ENCODE measurements at places on chromosomes 7 and 10.

DNA sequence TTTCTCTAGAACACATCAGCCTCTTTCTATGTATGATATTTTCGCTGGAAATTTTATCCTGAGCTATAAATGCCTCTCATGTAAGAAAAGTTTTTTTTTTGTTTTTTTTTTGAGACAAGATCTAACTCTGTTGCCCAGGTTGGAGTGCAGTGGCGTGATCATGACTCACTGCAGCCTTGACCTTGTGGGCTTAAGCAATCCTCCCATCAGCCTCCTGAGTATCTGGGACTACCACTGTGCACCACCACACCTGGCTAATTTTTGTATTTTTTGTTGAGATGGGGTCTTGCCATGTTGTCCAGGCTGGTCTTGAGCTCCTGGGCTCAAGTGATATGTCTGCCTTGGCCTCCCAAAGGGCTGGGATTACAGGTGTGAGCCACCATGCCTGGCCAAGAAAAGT, 80.4 kb downstream of the ADK start:
- DNase-seq = no peak

DNA sequence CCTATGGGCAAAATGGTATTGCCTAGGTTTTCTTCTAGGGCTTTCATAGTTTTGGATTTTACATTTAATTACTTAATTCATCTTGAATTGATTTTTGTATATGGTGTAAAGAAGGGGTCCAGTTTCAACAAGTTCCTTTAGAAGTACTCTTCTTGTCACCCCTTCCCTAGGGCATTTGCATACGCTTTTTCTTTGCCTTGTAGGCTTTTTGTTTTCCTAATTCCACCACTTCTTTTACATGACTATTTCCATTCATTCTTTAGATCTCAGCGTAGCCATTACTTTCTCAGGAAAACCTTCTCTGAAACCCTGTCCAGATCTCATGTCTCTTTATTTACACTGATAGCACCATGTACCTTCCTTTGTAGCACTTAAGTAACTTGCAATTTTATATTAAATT, 648.6 kb downstream of the XPNPEP1 start:
- no peak for DNase-seq

- no peak for DNase-seq
Observed at GRCh38 chr10:101763141-101763846, 12.6 kb downstream of the FGF8 start.

- no peak for DNase-seq
Observed at GRCh38 chr7:154372011-154372601, 319.9 kb downstream of the DPP6 start.

GRCh38 chr7:70778585-70778984, 353.4 kb upstream of the GALNT17 start:
- no peak for DNase-seq

DNA sequence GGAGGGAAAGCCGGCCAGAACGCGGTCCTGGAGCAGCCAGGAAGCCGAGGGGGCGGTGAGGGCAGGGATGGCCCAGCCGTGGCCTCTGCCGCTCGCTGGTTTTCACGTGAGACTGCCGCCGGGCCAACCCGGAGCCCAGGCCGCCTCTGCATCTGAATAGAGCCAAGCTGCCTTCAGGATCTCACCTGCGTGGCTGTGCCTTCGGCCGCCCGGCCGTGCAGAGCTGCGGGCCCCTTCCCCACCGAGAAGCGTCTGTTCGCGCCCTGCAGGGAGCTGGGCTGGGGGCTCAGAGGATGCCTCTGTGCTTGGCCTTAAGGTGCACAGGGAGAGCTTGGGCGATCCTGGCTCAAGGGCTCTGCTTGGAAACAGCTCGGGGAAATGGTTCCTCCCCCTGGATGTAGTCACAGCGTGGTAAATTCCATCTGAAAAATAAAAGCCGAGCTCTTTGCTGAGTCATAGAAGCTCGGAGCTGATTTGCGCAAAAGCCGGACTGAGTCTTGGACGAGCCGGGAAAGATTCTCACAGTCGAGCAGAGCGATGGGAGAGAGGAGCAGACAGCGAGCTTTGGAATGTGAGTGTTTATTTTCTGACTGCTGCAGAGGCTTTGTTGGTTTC, at the start of gene JAKMIP3:
JAKMIP3 (plus strand) TSS at position 456 of the 615 bp plus-strand sequence. CDS start 38,863 bp downstream, outside the sequence.
- peak; percentile 47 for DNase-seq

- DNase-seq = no peak
Observed at GRCh38 chr7:135389971-135390370, 119.9 kb downstream of the CNOT4 start.

DNA sequence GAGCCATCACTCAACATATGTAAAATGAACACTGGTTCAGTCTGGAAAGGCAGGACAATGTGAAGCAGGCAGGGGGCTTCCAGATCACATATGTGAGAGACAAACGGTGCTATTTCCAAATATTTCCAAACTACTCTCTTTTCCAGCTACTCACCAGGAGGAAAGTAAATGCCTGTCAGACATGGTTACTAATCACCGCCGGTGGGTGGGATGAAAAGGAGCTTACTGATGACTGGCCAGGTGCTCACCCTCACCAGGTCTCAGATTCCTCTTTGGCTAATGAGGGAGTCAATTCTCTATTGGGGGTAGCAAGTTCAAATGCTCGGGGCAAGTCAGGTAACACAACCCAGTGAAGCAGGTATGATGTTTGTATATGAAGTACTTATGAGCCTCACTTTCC, 9.7 kb upstream of the MSMB start:
- no peak for DNase-seq

DNA sequence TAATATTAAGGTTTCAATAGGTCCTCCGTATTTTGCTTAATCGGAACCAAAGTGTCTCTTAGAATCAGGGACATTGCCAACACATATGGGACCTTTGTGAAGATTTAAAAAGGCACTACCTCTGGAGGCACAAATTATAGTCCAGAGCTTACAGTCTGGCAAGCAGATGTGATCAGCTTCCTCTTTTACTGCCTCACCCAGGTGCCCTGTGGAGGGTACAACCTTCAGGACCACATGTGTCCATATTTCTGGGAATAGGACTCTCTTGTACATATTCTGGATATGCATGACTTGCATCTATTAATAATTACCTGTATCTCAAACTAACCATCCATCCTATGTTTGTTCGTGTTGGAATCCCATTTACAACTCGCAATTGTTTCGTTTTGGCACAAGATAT, 60.0 kb downstream of the HGF start:
- DNase-seq = no peak

- peak; percentile 85 for DNase-seq
Observed at GRCh38 chr10:24483701-24484100, 240.0 kb downstream of the ARHGAP21 start.

DNA sequence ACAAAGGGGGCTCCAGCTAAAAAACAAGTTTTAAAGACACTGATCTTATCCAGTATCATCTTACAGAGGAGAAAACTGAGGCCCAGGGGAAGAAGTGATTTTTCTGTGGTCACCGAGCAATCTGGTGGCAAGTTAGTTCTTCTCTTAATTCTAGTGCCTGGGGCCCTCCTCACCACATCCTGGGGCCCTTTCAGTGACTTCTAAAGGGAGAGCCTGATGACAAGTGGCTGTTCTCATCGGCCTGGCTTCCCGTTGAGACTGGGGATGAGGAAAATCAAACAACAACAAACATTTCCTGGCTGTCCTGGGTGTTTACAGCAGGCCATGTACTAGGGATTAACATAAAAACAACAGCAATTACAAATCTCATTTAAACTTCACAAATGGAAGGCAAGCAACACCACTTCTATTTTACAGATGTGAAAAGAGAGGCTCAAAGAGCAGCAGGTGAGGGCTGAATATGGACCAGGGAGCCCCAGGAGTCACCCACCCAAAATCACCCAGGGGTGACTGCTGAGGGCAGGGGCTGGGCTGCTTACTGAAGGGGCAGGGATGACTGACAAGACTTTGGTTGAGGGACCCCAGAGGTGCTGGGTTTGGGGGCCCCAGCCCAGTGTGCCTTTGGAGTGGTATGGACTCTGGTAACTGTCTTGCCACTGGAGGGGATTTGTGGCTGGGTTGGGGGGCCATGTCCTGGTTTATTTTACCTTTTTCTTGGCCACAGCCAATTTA, 24.7 kb upstream of the MTPAP start:
- DNase-seq = no peak

- DNase-seq = no peak
Observed at GRCh38 chr7:150857276-150858055, 5.1 kb downstream of the AOC1 start.

DNA sequence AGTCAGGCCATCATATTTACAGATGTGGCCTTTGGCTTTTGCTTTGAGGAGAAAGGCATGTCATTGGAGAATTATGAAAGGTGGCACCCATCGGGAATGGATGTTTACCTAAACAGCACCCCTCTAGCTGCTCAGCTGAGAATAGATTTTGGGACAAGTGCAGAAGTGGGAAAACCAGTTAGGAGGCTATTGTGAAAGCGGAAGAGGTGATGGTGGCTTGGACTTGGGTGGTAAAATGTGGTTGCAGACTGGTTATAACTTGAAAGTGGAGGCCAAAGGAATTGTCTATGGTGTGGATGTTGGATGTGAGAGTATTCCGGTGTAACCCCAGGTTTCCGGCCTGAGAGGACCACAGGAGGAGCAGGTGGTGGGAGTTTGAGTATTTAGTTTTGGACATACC, 5.2 kb upstream of the SLC12A9 start:
- DNase-seq = no peak

DNA sequence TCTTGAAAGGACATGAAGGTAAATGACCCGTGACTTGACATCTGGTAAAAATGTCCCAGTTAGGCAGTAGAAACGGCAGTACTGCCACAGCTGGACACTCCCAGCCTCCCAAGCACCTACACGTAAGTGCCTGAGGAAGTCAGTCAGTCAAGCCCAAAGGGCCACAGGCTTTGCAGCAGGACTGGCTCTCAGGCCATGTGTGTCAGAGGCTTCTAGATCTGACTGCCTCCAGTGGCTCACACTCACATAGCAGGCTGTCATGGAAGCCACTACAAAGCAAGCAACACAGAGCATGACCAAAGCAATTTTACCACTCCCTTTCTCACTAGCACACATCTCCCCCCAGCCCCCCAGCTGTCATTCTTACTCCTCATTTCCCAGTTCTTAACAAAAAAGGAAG, 17.8 kb upstream of the CCNJ start:
- DNase-seq = no peak

DNA sequence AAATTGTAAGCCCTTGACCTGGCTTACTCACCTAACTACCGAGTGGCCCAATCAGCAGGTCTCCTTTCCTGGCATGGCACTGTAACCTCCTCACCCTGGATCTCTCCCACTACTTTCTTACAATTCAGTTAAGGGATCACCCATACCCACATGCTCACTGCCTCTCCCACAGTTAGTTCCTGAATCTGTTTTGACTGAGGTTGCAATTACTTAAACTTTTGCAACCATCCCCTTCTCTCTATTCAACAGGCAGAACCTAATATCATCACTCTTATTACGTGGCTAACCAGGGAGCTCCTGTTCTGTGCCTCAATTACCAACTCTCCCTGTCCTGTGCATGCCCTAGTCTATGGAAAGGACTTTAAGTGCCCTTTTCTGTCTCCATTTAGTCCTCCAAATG, 84.2 kb upstream of the IKZF1 start:
- no peak for DNase-seq

DNA sequence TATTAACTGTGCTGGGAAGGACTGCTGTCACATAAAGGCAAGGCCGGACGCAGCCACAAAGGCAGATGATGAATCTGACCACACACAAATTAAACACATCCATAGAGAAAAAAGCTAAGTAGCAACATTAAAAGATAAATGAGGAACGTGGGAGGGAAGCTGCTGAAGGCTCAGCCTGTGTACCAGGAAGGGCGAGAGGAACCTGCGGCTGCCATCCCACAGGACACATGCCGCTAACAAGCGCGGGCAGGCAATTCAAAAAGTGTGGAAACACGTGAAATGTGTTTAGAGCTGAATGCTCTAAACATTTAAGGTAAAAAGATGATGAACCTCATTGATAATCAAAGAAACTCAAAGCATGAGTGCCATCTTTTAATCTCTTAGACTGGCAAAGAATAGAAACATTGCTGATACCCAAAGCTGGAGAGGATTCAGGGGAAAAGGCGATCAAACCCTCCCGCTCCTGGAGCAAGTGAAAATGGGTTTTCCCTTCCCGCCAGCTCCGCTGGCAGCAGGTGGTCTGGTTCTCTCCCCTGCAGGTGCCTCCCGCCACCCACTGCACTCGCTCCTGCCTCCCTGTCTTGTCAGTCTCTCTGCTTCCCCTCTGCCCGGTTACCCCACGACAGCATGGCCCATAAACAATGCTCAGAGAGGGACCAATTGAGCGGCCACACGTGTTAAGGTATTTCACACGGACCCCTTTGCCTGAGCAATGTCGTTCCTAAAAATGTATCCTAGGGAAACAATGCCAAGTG, 4.2 kb downstream of the STK32C start:
- DNase-seq = peak; percentile 25

DNA sequence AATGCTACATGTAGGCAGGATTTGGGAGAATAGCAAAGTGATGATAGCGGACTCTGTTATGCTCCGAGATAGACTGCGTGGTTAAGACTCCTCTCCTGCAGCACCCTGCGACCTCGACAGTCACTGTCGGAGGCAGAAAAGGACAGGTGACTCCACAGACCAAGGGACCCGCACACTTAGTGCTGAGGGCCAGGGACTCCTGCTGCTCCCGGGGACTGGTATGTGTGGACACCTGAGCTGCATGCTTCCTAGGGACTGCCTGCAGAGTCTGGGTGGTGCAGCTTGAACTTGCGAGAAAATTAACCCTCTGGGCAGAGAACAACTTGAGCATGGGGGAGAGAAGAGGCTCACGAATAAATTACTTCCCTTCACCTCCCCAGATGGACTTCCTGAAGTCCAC, 407.1 kb upstream of the PFKP start:
- DNase-seq = no peak

DNA sequence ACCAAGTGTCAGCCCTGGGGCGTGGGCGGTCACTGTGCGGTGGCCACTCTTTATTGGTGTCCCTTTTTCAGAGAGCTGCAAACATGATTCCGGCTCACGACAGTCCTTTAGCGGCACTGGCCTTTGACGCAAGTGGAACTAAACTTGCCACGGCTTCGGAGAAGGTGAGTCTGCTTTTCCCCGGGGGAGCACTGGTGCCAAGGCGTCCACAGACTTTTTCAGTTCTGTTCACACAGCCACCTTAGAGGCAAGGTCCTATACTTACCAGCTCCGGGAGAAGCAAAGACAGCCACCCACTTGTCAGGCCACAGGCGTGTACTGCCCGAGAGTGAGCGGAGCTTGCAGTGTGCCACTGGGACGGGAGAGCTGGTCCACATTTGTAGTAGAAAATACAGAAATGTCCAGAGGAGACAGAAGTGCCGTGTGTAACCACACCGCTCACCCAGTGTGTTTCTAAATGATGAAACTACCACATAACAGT, 27.9 kb downstream of the WIPI2 start:
- peak; percentile 43 for DNase-seq

DNA sequence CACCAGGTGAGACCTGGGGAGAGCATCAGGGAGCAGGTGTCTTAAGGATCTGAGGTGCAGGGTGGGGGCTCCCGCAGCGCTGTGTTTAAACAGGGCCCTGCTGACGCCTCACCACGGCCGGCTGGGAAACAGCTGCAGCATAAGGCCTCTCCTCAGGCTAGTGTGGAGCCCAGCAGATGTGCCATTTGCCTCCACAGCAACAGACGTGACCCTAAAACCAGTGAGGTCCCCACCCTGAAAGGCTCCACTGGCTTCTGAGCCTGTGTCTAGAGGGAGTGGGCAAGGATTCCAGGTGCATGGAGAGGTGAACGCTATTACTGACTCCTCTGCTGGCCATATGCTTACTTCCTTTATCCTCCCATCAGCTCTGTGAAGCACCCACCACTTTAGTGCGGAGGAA, 47.8 kb downstream of the SYPL1 start:
- no peak for DNase-seq

GRCh38 chr10:25174461-25175230, at the start of gene GPR158:
TSS of gene GPR158 (plus strand) at chr10:25175001. CDS start at chr10:25175421, 420 bp downstream.
- peak; percentile 81 for DNase-seq

- no peak for DNase-seq
Observed at GRCh38 chr7:151999424-152000090, 25.9 kb upstream of the GALNT11 start.
